AG04450 (cell line): ENCODE measurements at places on chromosomes 3 and 15.

GRCh38 chr15:48590723-48591122 lies 54.8 kb downstream of the FBN1 start:
- DNase-seq = no peak

- DNase-seq = no peak
These were observed 93.2 kb downstream of the ITPR1 start for GRCh38 chr3:4586381-4586780.

DNA sequence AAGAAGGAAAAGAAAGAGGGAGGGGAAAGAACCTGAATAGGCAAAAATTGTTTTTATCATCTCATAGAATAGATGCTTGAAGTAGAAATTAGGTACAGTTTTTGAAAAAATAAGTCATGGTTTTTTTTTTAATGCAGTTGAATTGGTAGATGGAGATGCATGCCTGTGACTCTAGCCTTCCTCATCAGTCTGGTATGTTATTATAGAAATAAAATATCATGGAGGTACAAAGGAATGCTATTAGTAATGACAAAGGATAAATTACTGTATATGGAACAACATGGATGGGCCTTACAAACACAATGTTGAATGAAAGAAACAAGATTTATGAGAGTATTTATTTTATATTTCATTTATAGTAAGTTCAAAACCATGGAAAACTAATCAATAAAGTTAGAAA lies 162.4 kb upstream of the GALNT15 start:
- no peak for DNase-seq

GRCh38 chr3:23217872-23218554 lies 14.9 kb downstream of the UBE2E2 start:
- no peak for DNase-seq

- no peak for DNase-seq
These were observed 239.1 kb downstream of the ISL2 start for GRCh38 chr15:76575679-76576078.

DNA sequence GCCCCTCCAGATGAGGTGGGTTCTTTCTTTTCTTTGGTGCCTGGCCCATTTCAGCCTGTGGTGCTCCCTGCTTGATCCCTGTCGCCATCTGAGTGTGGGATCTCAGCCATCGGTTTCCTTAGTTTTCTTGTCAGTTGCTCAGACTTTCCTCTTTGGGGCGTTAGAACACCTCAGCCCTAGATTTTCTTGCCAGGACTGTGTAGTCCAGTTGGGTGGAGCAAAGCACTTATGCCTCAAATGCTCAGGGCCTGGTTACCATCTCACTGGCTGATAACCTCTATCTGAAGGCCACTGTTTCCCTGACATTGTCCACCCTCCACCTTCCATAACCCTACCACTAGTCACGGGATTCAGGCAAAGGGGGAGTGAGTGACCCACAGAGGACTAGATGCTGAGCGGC lies 208.7 kb upstream of the BHLHE40 start:
- no peak for DNase-seq

- no peak for DNase-seq
These were observed 91.3 kb downstream of the UACA start for GRCh38 chr15:70672081-70672480.

GRCh38 chr3:128445357-128445756 lies 21.3 kb downstream of the DNAJB8 start:
- DNase-seq = no peak

DNA sequence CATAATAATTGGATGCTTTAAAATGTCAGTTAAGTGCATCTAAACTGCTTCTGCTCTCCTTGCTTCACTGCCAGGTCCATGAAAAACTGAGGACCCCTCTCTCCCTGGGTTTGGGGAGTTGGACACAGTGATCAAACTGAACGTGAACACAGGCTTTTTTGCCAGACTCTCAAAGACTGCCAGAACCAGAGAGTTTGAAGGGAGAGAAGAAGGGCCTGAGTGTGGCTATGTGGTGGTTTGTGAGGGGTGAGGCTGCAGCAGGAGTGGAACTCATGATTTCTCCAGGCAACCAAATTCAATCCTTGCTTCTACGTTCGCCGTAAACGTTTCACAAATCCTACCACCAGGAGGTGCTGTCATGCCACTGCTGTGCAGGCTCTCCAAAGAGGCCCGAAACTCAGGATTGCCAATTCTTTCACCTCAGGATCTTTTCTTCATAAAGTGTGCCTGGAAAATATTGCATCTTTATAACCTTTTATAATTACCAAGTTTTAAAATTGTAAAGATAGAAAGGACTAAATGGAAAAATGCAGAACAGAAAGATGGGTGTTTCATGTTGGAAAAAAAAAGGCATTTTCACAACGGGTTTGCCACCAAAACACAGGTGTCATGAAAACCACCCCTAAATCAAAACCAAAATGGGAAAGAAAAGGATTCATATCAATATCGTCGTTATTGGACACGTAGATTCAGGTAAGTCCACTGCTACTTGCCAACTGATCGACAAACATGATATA lies 19.7 kb downstream of the TM4SF4 start:
- DNase-seq = no peak

- DNase-seq = no peak
These were observed 14.0 kb downstream of the FAN1 start for GRCh38 chr15:30917675-30918074.

DNA sequence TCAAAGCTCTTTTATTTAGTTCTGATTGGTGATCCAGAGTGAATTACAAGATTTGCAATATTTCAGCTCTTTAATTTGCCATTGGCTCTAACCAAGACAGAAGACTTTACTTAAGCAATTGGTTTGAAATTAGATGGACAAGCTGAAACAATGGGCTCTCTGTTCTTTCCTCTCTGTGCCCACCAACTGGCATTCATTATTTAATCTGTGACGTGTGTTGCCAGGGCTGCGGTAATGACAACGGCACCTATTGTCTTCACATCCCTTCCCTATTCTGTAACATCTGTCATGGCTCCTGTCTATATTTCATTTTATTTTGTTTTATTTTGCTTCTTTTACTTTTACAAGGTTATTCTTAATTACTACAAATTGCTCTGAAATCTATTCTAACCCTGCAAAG lies 33.9 kb downstream of the PLD1 start:
- no peak for DNase-seq

- no peak for DNase-seq
These were observed 77.3 kb downstream of the APBA2 start for GRCh38 chr15:28962851-28963710.

DNA sequence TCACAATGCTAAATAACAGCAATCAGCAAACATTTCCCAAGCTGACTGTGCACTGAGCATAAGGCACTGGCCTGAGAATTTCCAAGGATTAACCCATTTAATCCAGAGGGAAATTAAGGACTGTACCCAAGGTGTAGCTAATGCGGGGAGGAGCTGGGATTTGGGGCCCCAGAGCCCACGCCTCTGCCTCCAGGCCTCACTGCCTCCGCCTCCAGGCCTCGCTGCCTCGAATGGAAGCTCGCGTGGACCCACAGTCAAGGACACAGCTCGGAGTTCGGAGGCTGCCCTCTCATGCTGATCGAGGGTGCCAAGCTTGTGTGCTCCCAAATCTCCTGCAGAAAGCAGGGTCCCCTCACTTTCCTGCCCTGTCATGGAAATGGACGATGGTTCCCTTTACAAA lies 76.5 kb upstream of the SNRPA1 start:
- DNase-seq = no peak

- no peak for DNase-seq
These were observed 508.2 kb upstream of the TGFBR2 start for GRCh38 chr3:30098243-30098642.

- no peak for DNase-seq
These were observed 457.4 kb downstream of the SHQ1 start for GRCh38 chr3:72390841-72391240.

DNA sequence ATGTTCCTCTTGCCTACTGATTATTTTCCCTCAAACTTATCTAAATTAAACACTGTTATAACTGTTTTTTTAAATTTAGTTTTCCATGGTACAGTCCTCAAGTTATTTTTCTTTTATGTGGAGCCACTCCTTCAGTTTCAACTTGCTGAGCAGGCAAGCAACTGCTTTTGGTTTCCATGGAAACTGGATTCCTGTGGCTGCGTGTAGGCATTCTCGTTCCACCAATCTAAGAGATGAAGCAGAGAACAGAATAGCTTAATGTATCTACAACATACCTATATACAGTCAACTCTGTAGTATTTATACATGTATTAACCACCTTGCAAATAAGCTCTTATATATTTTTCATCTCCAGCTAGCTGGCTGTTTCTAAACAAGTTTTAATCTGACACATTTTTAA lies 25.8 kb upstream of the ANXA2 start:
- DNase-seq = peak; percentile 80
